Hematopoietic multipotent progenitor cell treated with erythropoietin and hydrocortisone succinate and interleukin-3 and kit ligand, for 6 days (in vitro differentiated cells): ENCODE measurements at places on chromosomes 12 and 14.
A peak's percentile ranks its signal among the peaks of the same experiment; 100 is the strongest.

- no peak for DNase-seq
Observed at GRCh38 chr14:99286761-99287160, 14.8 kb upstream of the BCL11B start.

GRCh38 chr14:86707071-86707470 lies 1177.1 kb downstream of the FLRT2 start:
- peak; percentile 37 for DNase-seq

- DNase-seq = peak; percentile 84
Observed at GRCh38 chr12:9707864-9708808, 24.8 kb downstream of the CLECL1 start.

DNA sequence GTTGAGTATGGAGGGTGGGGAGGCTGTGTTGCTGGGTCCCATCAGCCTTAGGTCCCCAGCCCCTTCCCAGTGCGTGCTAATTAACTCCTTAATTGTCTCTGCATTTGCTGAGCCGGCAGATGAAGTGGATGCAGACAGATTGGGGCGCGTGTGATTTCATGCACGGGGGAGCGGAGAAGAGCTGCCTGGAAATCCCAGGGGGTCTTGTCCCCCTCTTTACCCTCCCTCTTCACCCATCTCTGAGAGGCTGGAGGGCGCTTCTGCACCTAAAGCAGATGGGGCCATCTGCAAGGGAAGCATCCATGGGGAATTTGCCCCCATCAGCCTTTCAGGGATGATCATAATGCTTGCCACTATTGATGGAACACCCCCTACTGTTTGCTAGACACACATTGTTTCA lies 4.4 kb upstream of the ASIC1 start:
- no peak for DNase-seq

GRCh38 chr14:94040247-94040646 lies 14.1 kb downstream of the OTUB2 start:
- no peak for DNase-seq

GRCh38 chr12:11656550-11656949 lies 7.1 kb downstream of the ETV6 start:
- no peak for DNase-seq

GRCh38 chr14:59964251-59965007 lies 44.5 kb downstream of the LRRC9 start:
- no peak for DNase-seq

GRCh38 chr12:78249578-78249977 lies 418.9 kb downstream of the NAV3 start:
- DNase-seq = no peak

GRCh38 chr12:28059668-28060067 lies 87.1 kb upstream of the PTHLH start:
- DNase-seq = no peak
